ENCODE measurements at places on chromosomes 1 and 21. TPM values are rescaled to one million over a fixed set of nuclear protein-coding genes. Genes with fewer than 3 reads are reported as not detected.

GRCh38 chr1:205325334-205325884 is 3.9 kb upstream of the NUAK2 start:
- DNase-seq: peak; percentile 83

Gene NLRP3
- 2.9 TPM for polyA plus RNA-seq

GRCh38 chr1:211132721-211133392 is 1.1 kb downstream of the KCNH1 start:
- DNase-seq: peak; percentile 6

- no peak for DNase-seq
These were observed 520.5 kb downstream of the SMYD3 start for GRCh38 chr1:245986404-245987218.

Gene ATP1A1
- 58.9 TPM for polyA plus RNA-seq

All from B cell (primary cell).